ENCODE measurements at places on chromosomes 3 and 15.

DNA sequence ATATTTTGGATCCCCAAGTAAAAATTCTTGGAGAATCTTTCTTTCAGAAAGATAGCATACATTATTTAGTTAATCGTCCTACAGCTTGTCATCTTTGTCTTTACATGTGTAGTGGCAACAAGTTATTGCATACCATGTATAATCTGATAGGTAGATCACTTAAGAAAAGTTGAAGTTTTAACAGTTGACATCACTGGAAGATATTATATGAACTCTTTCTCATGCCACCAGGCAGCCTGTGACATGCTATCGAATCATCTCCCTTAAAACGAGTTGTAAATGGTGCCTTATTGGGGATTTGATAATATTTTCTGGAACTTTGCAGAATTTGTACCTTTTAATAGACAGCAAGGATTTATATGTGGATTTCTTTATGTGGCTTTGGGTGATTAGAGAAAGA, 8.7 kb downstream of the U2SURP start:
- no peak for DNase-seq

DNA sequence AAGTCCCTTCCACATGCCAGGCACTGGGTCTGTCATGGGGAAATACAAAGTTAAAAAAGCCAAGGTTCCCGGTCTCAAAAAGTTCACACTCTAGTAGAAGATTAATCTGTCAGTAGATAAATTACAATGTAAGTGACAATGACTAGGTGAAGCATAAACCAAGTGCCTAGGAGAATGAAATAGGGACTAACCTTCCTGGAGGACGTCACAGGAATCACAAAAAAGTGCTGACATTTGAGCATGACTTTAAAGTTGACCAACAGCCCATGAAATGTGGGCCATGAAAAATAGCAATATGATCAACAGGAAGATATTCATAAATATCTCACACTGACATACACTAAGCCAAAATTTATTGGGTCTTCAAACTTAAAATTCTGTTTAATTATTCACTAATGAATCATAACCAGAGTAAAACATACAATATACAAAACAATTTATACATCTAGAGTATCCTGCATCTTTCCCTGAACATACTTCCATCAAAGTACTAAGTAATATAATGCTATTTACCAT, 20.0 kb downstream of the COPS2 start:
- DNase-seq = no peak

- DNase-seq = peak; percentile 32
Observed at GRCh38 chr3:12916159-12916558, 74.8 kb upstream of the RPL32 start.

- DNase-seq = no peak
Observed at GRCh38 chr3:123817413-123817812, 66.7 kb downstream of the MYLK start.

GRCh38 chr15:68208636-68209240, 3.6 kb upstream of the CALML4 start:
- DNase-seq = no peak

GRCh38 chr15:73717206-73717605, 33.0 kb downstream of the CD276 start:
- DNase-seq = no peak

- DNase-seq = no peak
Observed at GRCh38 chr3:14235003-14235911, 56.6 kb downstream of the LSM3 start.

DNA sequence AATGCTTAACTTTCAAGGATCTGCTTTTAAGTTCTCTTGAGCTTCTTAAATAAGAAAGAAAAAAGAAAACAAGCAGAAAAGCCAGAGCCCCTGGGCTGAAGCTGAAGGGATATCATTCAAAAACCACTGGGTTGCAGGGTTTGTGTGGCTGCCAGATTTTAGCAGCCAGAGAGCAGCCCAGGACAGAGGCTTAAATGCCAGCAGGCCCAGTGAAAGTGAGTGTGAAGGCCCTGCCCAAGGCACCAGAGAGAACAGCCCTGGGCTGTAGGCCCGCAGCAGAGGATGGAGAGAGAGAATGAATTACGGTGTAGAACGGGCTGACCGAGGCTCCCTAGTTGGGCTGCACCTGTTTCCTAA, 106.3 kb upstream of the BOC start:
- DNase-seq = no peak

GRCh38 chr3:46243560-46243959, 1.3 kb downstream of the CCR3 start:
- no peak for DNase-seq

- DNase-seq = peak; percentile 37
Observed at GRCh38 chr3:27345493-27345892, 23.7 kb downstream of the NEK10 start.

GRCh38 chr3:197278933-197279332, 19.5 kb downstream of the DLG1 start:
- no peak for DNase-seq

- DNase-seq = no peak
Observed at GRCh38 chr15:101071651-101072050, 152.5 kb downstream of the LRRK1 start.

- DNase-seq = no peak
Observed at GRCh38 chr3:102179326-102180177, 255.3 kb upstream of the ZPLD1 start.

GRCh38 chr15:97684249-97684648, 276.3 kb upstream of the ARRDC4 start:
- DNase-seq = no peak

DNA sequence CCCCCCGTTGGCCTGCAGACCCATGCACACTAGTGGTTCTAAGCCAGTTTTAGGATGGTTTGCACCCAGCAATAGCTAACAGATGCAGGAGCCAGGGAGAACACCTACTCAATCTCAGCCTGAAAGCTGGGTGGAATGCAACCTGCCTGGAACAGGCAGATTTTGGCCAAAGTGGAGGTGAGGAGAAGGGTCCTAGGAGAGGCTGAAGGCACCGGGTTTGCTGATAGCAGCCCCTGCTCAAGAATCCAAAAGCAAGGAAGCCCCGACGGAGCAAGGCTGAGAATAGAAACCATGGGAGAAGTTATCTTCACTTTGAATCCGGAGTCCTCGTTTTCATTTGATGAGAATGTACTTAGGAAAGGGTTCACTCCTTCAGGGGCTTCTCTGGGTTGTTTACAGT, 9.9 kb downstream of the RRP9 start:
- DNase-seq = no peak

GRCh38 chr3:196218155-196218712, 1.9 kb downstream of the SLC51A start:
- DNase-seq = no peak

DNA sequence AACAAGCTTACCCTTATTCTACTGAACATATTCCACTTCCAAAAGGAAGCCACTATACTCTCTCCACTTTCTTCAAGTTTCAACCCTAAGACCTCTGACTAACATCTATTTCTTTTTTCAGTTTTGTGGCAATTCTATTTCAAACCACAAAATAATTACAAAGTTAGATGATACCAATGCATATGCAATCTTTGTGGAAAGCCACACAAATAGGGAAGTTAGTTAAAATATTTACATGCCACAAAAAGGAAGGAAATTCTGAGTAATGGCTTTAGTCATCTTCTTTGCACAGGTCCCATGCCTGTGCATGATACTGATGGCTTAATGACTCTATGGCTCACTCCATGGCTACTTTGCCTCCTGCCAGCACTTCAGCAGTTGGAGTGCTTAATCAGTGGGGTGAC, 57.0 kb upstream of the MCTP2 start:
- DNase-seq = peak; percentile 23

- DNase-seq = no peak
Observed at GRCh38 chr3:58293516-58293915, 12.5 kb upstream of the RPP14 start.

DNA sequence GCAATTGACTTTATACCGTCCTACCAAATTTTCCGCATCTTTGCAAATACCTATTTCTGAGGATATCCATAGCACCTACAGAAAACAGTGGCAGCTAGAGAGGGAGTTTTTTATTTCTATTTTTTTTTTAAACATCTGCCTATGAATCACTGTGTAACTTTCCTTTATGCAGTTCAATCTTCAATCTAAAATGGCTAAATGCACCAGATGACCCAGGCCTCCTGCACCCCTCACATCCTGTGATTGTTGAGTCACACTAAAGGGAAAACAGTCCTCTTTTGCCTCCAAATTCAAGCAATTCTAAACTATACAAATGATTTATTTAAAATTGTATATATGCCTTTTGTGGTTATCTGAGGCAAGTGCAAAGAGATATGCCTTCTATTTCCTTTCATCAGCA, 20.1 kb upstream of the BCL6 start:
- DNase-seq = no peak

GRCh38 chr15:44328135-44328534, 39.6 kb downstream of the GOLM2 start:
- no peak for DNase-seq

DNA sequence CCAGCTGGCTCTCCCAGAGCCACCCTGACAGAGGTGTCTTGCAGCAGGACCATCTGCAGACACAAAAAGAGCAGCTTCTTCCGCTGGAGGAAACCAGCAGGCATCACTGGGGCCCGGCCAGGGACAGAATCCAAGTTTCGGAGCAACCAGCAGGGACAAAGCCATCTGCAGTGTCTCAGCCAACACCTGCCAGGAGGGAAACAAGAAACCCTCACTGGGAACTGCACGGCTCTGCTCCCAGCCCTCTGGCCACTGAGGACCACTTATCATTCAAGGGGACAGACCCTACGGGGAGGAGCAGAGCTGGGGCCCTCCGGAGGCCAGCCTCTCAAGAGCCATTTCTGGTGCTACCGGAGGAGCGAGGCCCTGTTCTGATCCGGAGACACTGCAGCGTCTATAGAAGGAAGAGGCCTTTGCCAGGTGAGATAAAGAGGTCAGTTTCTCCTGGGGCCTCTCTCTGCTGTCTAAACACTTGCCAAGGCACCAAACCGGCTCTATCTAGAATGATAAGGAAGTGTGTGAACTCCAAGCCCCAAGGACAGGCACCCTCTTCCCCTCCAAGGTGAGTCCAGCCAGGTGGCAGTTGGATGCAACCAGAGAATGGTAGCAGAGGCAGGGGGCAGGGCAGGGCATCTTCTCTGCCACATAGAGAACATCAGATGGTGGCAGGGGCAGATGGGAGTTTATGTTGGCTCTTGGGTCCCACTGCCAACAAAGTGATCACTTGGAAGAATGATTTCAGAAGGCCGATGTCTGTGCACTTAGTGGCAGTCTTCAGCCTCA, 89.0 kb downstream of the CHSY1 start:
- no peak for DNase-seq

DNA sequence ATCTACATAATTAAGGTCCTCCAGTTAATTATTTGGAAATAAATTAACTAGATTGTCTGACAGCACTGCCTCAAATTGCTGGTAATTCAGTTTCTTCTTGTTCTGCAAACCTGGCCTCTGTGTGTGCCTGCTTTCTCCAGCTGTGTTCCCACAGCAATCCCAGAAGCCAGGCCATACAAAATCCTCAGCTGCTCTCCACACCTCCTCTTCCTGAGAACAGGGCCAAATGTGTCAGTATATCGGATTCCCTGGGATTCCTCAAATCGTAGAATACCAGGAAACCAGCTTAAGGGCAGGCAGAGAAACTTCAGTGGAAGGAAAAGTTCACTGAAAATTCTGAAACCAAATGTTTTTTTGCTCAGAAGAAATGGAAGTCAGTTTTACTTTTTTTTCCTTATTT, 261.4 kb downstream of the ZMAT3 start:
- no peak for DNase-seq

- DNase-seq = no peak
Observed at GRCh38 chr3:179234199-179234598, 16.7 kb downstream of the KCNMB3 start.

GRCh38 chr3:37773911-37774310, 87.8 kb upstream of the CTDSPL start:
- DNase-seq = no peak

GRCh38 chr3:163481738-163482137, 1596.6 kb downstream of the SI start:
- no peak for DNase-seq

DNA sequence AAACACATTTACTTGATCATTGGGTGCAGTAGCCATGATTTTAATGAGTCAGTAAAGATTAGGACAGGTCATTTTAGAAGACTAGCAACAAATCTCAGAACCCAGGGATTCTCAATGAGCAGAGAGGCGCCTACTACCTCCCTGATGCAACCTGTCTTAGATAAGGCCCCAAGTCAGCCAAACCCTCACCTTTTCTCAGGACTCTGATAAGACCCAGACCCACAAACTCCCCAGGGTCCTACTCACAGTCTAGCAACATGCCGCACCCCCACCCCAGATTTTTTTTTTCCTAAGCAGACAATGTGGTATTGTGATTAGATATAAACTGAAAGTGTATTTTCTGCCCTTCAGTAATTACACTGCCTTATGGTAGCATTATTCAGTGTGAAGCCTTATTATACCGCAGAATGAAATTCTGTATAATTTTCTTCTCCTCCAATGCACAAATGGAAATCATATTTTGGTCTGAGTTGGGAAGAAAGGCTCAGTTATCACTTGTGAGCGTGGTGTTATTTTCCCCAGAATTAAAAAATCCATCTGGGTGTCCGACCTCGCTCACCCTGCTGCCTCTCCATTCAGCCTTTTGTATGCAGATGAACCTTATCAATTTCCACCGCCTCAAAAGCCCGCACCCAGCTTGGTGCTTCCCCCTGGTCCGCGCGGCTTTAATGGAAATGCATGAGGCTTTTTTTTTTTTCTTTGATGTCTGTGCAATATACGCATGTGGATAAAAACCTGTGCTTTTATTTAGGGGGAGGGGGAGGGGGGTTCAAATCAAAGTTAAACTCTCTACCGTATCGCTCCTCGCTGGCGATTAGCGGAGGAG, 122.0 kb upstream of the SOX14 start:
- no peak for DNase-seq

- DNase-seq = no peak
Observed at GRCh38 chr15:61382927-61383326, 153.8 kb upstream of the RORA start.

DNA sequence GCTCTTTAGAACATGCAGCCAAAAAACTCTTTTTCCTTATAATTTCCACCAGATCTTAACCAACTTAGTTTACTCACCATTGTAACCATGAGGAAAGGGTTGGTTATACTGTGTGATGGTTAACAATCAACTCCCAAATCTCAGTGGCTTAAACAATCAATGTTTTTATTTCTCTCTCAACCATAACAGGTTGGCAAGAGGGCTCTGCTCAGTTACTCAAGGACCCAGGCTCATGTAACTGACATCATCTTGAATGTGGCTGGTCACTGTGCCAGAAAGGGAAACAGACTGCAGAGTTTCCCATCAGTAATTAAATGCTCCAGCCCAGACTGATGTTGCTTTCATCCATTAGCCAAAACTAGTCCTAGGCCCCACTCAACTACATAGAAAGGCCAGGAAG, 69.0 kb downstream of the ANKRD28 start:
- DNase-seq = no peak

Measured in CD4-positive, alpha-beta T cell treated with Interleukin-4 for 4 hours (primary cell).